ENCODE measurements at places on chromosomes 4 and X.

DNA sequence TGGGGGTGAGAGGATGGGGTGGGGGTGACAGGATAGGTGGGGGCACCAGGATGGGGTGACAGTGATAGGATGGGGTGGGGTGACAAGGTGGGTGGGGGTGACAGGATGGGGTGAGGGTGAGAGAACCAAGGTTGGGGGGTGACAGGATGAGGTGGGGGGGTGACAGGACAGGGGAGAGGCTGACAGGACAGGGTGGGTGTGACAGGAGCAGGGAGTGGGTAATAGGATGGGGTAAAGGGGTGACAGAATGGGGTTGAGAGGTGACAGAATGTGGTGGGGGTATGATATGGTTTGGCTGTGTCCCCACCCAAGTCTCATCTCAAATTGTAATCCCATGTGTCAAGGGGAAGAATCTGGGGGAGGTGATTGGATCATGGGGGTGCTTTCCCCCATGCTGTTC is 26.0 kb downstream of the RNF212 start:
- DNase-seq: no peak

DNA sequence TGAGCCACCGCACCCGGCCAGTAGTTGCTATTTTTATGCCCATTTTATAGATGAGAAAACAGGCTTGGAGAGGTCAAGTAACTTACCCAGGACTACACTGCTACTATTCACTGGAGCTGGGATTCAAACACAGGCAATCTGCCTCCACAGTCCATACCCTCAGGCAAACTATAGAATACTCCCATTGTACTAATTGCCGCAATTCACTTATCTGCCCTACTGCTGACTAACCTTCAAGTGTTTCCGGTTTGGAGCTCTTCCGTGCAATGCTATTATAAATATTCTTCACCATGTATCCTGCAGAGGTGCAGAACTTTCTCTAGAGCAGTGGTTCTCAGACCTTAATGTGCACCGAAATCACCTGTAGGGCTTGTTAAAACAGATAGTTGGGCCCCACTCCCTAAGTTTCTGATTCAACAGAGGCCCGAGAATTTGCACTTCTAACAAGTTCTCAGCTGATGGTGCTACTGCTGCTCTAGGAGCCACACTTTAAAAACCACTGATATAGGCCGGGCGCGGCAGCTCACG is 1.9 kb upstream of the G3BP2 start:
- no peak for DNase-seq

DNA sequence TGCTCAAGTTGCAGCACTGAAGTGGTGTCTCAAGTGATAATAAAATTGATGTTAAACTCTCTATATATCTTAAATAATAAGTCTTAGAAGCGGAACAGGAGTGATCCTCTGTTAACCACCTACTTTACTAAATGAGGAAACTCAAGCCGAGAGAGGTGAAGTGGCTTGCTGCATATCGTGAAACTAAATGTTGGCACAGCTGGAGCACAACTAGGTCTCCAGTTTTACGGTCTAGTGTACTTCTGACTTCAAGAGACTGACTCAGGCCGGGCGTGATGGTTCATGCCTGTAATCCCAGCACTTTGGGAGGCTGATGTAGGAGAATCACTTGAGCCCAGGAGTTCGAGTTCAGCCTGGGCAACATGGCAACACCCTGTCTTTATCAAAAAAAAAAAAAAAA is 35.5 kb upstream of the PLS3 start:
- DNase-seq: no peak

GRCh38 chr4:24103434-24104157 is 213.7 kb upstream of the PPARGC1A start:
- DNase-seq: no peak

GRCh38 chrX:42070866-42071265 is 147.5 kb upstream of the CASK start:
- no peak for DNase-seq

GRCh38 chr4:121951521-121952110 is at the start of gene TRPC3:
Gene TRPC3, minus strand, starts transcription at chr4:121952060. Its CDS starts 380 bp downstream, at chr4:121951680.
- no peak for DNase-seq

- no peak for DNase-seq
These were observed 400.4 kb upstream of the DIPK2B start for GRCh38 chrX:45601052-45601451.

- no peak for DNase-seq
These were observed 158.1 kb upstream of the CXorf66 start for GRCh38 chrX:140123446-140123845.

DNA sequence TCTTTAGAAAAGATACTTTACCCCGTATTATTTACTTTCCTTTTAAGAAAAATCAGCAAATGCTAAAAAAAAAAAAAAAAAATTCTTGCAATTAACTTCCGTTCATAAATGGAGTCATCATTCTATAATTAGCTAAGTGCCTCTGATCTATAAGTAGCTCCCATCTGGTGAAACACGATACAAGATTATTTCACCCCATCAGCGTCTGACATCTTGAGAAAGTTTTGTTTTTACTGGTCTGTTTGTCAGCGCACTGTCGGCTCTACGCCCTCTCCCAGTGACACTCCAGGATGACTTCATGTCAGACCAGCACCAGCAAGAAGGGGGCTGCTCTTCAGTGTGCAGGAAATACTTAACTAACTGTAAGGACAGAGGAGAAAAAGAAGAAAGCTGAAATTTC is 108.3 kb downstream of the AFAP1 start:
- no peak for DNase-seq

DNA sequence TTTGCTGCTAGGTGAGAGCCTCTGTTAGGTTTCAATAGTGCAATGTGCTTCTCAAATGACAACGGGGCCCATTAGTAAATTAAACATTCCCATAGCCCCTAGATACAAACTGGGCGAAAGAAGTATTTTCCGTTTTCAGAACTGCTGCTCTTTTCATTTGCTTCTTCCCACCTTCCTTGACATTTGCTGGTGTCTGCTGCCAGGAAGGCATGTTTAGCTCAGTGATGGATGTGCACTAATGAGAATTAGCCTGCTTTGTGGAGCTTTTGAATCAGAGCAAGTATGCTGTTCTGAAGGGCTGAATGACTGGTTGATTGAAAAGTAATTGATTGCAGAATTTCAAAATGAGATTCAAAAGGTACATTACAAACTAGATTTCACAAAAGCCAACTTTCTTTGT is 57.0 kb downstream of the SHROOM3 start:
- DNase-seq: no peak

DNA sequence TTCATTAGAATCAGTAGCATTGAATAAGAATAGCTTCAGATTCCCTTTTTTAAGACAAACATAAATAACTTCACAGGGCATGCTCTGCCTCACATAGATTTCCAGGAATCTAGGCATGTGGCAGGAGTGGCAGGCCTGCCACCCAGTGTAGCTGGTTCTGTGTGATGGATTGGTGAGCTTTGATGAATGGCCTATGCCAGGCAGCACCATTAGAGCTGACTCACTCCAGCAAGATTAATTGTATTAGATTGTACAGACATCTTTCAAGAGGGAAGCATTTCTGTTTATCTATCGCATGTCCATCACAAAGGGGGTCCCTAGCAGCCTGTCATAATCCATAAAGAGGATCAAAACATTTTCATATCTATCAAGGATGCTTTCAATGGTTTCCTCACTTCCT is 71.9 kb downstream of the NAA11 start:
- DNase-seq: no peak

GRCh38 chr4:54819034-54819433 is 161.3 kb downstream of the KIT start:
- DNase-seq: no peak

- DNase-seq: no peak
These were observed 196.8 kb upstream of the ADGRL3 start for GRCh38 chr4:61003301-61003700.

DNA sequence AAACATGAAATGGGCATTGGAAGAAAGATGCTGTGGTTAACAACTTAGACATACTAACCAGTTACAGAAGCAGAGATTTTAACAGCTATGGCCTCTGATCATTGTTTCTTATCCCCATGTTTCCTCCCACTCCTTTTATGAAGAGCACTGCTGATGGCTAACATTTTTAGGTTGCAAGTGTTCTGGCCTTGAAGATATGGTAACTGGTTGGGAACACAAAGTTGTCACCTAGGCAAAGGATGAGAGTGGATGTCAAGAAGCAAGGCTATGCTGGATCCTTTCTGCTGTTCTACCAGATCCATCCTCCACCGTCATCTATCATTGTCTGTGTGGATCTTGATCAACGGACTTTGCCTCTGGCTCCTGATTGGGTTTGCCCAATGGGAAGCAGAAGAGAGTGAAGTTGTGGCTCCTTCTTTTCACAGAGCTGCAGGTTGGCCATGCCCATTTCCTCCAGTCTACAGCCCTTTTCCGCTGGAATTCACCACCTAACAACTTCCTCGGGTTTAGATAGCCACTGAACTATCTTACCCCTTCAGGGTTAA is 48.9 kb upstream of the SPP1 start:
- no peak for DNase-seq

- no peak for DNase-seq
These were observed 182.1 kb upstream of the MAP3K15 start for GRCh38 chrX:19697416-19697815.

- no peak for DNase-seq
These were observed 76.5 kb downstream of the ITM2A start for GRCh38 chrX:79290596-79290995.

GRCh38 chrX:37468124-37468739 is 103.2 kb upstream of the LANCL3 start:
- no peak for DNase-seq

GRCh38 chr4:21136051-21136630 is 435.9 kb downstream of the PACRGL start:
- DNase-seq: no peak

DNA sequence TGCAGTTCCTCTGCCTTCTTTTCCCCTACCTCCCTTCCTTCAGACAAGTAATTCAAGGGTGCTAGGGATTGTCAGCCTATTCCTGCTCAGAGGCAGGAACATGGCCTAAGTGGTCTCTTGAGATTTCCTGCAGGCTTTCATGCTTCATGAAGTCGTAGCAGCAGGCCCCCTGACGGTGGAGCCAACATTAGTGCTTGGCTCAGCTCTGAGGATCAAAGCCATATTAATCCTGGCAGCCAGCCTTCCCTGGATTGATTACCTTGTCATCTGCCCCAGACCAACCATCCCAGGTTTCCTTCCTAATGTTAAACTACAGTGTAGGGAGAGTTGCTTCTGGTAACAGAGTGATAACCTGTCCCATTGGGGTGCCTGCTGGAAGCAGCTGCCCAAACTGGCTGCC is 84.1 kb downstream of the SLC16A2 start:
- no peak for DNase-seq

GRCh38 chr4:153383131-153383530 is 38.6 kb downstream of the MND1 start:
- DNase-seq: no peak

DNA sequence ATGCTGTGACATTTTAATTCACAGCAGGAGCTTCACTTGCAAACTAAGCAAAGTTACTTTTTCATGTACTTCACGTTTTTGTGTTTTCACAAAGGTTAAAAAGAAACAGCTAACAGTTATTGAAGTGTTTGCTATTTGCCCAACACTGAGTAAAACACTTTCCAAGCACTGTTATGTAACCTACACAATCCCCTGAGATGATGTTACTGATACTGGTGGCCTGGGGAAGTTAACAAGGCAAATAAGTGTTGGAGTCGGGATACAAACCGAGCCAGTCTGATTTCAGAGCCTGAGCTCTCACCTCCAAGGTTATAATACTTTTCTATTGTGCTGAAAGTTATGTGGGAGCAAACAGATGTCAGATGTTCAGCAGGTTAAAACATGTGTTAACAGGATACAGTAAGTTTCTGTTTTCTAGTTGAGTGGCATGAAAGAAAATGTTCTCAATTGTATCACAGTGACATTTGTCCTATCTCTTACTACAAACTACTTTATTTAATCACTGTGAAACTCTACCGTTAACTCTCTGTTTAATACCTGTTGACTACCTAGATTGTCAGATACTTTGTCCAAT is 3.9 kb upstream of the CXCL13 start:
- DNase-seq: no peak

- DNase-seq: no peak
These were observed 29.8 kb downstream of the DCAF8L2 start for GRCh38 chrX:27619975-27620374.

- no peak for DNase-seq
These were observed 68.0 kb downstream of the N4BP2 start for GRCh38 chr4:40124690-40125089.

DNA sequence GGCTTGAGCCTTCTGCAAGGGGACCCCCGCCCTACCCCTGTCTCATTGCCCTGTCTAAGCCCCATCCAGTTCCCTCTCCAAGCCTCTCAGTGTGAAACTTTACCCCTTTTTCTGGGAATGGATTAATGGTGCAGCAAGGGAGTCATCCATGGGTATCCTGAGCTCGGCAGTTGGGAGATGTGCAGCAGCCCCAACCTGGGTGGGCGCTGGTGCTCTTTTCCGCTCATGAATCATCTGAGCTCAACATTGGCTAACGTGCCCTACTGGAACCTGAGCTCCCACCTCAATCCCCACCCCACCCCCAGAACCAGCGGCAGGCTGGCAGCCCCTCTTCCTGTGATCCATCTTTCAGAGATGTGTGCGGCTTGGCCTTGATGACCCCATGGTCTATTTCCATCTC is 130.3 kb upstream of the MSX1 start:
- DNase-seq: no peak

- DNase-seq: no peak
These were observed 114.5 kb upstream of the ACSL4 start for GRCh38 chrX:109847257-109848187.

DNA sequence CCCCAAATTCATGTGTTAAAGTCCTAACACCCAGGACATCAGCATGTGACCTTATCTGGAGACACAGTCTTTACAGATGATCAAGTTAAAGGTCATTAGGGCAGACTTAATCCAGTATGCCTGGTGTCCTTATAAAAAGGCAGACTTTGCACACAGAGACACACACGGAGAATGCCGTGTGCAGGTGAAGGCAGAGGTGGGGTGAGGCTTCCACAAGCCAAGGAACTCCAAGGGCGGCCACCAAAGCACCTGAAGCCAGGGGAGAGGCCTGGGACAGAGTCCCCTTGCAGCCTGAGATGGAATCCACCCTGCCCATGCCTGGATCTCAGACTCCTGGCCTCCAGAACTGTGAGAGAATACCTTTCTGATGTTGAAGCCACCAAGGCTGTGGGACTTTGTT is 26.1 kb upstream of the SORCS2 start:
- DNase-seq: no peak

DNA sequence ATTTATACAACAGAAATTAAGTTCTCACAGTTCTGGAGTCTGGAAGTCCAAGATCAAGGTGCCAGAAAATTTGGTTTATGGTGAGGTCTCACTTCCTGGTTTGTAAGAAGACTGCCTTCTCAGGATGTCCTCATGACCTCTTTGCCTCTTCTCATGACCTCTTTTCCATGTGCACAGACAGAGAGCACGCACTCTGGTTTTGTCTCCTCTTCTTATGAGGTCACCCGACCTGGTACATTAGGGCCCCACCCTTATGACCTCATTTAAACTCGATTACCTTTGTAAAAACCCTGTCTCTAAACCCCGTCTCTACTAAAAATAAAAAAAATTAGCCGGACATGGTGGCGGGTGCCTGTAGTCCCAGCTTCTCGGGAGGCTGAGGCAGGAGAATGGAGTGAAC is 155.9 kb downstream of the KIT start:
- no peak for DNase-seq

Data from stimulated activated CD8-positive, alpha-beta memory T cell treated with anti-CD3 and anti-CD28 coated beads, Interleukin-2, amount 100 ng/mL, for 48 hours (primary cell).